NCI-H1694 treated with DMSO at 0.1 percent for 48 hours (cell line): ENCODE measurements at places on chromosomes 11 and 22.

GRCh38 chr11:68146704-68147474 lies 25.7 kb upstream of the CHKA start:
- no peak for DNase-seq

DNA sequence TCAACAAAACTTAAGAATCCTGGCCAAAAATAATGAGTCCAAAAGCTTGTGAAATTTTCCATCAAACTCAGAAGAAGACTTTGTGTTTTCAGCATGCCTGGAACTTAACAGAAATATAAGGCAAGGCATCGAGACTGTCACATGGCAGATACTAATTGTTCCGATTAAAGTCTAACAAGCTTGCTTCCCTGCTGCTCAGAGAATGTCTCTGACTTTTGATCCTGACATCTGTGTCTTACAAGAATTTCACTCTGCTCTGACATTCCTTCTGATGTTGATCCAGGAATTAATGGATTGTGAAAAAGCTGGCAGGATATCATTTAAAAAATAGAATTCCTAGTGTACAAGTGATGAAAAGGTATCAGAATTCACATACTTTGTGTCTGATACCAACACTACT lies 170.2 kb downstream of the DCDC1 start:
- no peak for DNase-seq

DNA sequence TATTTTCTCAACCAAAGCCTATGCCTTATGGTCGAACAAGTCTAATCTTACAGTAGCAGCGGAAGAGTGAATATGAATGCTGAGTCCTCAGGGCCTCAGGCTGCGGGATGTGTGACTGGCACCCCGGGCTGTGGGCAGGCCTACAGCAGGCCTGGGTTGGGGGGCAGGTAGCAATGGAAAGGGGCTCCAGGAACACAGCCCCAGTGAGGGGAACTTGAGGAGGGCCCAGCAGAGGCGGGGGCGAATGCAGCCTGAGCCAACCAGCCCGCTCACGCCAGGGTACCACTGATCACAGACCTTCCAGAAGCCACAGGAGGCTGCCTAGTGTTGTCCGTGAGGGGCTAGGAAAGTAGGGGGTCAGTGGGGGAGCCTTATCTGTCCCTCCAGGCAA lies 11.3 kb upstream of the CD5 start:
- no peak for DNase-seq

GRCh38 chr22:48207919-48208535 lies 1445.6 kb downstream of the TBC1D22A start:
- peak; percentile 84 for DNase-seq

DNA sequence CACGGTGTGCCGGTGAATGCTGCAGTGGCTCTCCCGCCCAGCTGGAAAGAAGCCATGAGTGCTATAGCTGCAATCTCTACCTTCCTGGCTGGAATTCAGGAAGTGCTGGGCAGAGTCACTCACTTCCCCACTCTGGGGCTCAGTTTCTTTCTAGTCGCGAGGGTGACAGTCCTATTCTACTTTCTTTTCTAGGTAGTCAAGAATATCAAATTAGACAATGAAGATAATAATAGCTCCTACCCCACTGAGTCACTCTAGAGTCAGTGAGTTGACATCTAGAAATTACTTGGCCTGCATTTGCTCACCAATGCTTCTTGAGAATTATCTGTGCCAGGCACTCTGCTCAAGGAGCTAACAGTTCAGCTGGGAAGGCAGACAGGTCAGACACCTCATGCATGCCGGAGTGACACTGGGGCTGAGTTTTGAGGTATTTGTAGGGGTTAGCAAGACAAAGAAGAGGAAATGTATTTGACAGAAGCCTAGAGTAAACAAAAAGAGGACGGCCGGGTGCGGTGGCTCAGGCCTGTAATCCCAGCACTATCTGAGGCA lies 3.2 kb downstream of the CENPM start:
- DNase-seq: no peak

DNA sequence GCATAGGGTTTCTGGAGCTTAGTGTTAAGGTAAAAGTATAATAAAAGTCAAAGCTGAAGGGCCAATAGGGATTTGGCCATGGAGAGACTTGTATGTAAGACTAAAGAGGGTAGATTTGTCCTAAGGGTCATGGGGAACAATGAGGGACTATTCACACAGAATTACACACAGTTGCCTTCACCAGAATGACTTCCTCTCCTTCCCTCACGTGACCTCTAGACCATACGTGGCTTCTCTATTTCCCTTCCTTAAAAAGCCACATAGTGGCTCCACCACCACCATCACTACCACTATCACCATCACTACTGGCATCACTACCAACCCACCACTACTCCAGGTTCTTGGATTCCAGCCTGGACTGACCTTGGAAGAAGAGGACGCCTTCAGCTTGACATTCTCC lies 2.8 kb downstream of the HPX start:
- no peak for DNase-seq
